ENCODE measurements at places on chromosomes 2 and 18. TPM values are rescaled to one million over a fixed set of nuclear protein-coding genes. Genes with fewer than 3 reads are reported as not detected.
A peak's percentile ranks its signal among the peaks of the same experiment; 100 is the strongest.

Gene SPP2
- total RNA-seq = not detected

GRCh38 chr18:54957296-54957832 lies 1.9 kb downstream of the CCDC68 start:
- DNase-seq = peak; percentile 10

DNA sequence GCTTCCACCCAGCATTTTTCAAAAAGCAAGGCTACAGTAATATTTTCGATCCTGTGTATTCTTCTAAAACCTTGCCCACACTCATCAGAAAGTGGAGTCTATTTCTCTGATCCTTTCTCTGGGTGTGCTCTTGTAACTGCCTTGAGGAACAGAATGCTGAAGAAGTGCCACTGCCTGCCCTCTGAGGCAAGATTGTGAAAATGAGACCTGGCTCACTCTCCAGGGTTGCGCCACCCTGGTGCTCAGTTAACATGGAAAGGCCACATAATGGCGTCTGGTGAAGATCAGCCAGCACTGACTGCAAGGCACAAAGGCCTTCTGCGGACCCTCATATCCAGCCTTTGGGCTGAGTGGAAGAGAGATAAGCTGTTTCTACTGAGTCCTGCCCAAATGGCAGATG lies 11.2 kb upstream of the SH3RF3 start:
- no peak for DNase-seq

DNA sequence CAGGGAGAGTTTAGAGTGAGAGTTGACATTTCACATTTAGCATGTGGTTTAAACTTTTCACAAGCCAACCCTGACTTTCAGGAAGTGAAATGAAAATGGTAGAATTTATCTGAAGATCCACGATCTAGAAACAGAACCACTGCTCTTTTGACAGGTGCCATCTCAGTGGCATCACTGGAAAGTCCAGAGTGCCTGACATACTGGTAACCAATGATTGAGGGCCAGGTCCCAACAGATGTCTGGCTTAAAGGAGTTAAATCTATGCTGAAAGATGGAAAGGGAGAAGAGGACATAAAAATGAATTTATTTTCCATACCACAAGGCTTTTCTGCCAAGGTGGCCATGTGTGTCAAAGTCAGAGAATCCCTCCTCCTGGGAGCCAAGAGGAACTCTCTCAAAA lies 2.7 kb downstream of the IL36G start:
- no peak for DNase-seq

Gene MC5R
- total RNA-seq = not detected

- no peak for DNase-seq
Measured at GRCh38 chr2:239966029-239966852, 58.9 kb downstream of the NDUFA10 start.

DNA sequence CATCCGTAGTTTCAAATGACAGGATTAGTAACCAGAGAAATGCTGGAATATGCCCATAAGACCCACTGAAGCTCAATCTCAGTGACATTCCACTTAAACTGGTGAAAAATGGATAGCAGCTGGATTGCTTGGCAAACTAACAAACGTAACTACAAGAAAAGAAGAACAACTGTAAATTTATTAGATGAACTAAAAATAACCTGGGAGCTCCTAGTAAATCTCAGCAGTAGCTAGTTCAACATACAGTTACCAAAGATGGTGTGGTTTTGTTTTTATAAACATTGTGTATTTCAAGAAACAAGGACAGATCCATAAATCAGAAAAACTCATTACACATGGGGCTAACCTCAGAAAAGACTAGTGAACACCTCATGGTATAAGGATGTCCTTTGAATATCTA lies 531.9 kb downstream of the XIRP2 start:
- DNase-seq = no peak

DNA sequence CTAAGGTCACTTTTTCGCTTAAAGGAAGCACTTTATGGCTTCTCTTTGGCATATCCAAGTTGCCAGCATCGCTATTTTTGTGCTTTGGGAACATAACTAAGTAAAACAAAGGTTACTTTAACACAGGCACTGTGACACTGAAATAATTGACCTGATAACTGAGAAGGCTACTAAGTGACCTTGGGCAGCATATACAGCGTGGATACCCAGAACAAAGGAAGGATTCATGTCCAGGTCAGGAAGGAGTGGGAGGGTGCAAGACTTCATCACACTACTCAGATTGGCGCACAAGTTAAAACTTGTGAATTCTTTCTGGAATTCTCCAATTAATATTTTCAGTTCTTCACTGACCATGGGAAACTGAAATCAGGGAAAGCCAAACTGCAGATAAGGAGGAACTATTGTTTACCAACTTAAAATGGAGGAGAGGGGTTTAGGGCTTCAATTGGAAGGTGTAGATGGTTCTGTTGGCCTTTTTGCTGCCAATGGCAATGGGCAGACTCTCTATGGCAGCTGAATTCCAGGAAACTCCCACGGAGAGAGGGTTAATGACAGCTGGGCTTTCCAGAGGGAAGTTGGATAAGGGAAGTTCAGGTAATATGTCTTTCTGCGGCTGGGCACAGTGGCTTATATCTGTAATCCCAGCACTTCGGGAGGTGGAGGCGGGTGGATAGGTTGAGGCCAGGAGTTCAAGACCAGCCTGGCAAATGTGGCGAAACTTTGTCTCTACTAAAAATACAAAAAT lies 45.3 kb downstream of the COMMD1 start:
- no peak for DNase-seq

DNA sequence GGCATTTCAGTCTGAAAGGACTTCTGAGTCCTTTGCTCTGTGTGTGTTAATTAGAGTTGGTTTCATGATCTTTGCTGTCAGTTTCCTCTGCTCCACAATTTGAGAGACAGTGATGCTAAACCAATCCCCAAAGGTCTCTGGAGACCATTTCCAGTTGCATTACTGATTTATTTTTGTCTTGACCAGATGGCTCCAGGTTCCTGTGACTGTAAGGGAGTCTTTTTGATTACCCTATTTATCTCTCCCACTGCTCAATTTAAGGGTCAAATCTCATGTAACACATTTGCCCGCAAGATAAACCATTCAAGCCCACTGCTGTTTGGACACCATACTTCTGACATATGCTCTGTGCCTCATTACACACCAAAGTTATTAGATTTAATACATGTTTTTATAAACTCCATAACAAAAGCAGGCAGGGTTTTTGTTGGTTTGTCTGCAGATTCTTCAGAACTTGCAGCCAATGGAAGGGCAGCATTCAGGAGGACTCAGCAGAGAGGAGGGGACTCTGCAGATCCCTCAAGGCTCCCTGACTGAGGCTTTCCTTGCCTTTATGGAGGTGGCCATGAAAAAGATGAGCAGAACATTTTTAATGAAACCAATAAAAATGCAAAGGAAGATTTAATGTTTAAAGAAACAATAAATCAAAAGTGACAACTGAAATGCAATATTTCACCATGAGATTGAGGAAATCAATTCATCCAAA lies 889.3 kb upstream of the CELF4 start:
- no peak for DNase-seq

Gene POTEJ
- not detected for total RNA-seq

Gene FEV
- not detected for total RNA-seq

GRCh38 chr18:22019193-22019592 lies 150.2 kb upstream of the GATA6 start:
- DNase-seq = no peak

DNA sequence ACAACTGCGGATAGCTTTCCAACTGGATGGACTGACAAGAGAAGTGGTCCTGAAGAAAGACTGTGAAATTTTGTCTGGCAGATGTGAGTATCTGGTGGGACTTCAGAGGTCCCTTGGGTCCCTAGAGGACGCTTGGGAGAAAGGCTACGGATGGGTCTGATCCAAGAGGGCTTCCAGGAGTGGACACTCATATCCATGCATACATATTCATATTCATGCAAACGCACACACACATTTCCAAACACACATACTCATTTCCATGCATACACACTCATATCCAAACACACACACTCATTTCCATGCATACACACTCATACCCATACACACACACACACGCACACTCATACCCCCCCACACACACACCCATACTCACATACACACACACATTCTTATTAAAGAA lies 200.2 kb upstream of the DDX18 start:
- peak; percentile 72 for DNase-seq

DNA sequence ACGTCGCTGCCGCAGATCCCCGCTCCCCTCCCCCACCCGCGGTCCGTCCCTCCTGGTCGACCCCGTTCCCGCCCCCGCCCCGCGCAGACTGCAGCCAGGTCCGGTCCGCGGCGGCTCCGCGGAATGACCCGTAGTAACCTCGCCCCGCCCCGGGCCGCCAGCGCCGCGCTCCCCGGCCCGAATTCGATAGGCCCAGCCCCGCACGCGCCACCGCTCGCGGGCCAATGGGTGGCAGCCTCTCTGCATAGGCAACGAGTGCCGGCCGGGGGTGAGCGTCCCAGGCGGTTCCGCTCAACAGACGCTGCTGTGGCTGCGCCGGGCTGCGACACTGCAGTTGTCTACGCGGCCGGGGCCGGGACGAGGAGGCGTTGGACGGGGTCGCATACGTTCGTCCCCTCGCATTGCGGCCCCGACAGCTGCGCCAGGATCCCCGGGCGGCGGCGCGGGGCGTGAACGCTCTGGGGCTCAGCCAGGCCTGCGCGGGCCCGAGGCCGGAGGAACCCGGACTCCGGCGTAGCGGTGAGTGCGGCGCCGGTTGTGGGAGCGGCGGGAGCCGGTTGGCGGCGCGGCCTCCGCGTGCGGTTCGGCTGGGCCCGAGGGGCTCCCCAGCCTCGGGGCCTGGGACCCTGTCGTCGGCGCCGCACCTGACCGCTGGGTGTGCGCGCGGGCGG lies at the start of gene ACSL3:
Gene ACSL3, plus strand, starts transcription at position 297 of the 671 bp plus-strand sequence. CDS start 47,737 bp downstream, outside the sequence.
- DNase-seq = peak; percentile 99

DNA sequence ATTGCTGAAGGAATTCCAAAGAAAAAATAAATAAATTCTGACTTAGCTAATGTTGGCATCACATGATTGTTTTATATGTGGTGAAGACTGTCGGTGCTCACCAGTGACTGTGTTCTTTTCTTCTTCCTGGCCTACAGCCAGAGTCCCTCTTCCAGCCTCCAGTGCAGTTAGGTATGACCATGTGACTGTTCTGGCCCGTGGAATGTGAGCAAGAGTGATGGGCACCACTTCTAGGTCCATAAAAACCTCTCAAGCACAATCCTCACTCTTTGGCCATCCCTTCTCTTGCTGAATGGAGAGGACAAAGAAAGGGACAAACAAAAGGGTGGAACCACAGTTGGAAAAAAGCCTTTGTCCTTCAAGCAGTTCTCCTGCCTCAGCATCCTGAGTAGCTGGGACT lies 39.0 kb upstream of the BMPR2 start:
- no peak for DNase-seq

DNA sequence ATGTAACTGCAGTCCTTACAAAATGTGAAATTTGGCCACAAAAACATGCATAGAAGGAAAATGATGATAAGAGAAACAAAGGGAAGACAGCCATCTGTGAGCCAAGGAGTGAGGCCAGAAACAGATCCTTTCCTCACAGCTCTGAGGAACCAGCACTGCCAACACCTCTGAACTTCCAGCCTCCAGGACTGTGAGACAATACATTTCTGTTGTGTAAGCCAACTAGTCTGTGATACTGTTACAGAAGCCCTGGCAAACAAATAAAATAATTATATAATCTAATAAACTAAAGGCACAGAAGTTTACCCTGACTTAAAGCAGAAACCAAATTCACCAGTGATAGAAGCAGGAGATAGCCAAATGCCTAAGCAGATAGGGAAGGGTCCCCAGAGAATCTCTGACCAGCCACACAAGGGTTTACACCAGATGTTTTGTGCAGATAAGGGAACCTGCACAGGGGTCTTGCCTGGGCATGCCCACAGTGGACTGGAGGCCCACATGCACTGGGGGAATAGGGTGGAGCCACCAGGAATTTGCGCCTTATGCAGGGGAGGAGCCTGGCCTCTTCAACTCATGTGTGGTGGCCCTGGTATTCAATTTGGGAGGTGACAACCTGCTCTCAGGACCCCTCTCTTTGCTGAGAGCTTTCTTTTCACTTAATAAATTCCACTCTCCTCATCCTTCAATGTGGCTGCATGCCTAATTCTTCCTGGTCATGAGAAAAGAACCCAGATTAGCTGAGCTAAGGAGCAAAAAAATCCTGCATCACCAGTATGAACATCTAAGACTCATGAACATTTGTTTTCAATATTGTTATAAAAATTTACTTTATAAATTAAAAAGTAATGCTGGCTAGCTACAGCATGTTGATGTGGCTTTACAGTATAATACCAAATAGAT lies 3.8 kb upstream of the GCC2 start:
- DNase-seq = no peak

Gene IL1RL2
- 0.66 TPM for total RNA-seq

GRCh38 chr2:203989521-203989920 lies 53.0 kb downstream of the ICOS start:
- DNase-seq = no peak

All from esophagus muscularis mucosa (tissue), 4 donors.